ENCODE measurements at places on chromosomes 16 and 17.

DNA sequence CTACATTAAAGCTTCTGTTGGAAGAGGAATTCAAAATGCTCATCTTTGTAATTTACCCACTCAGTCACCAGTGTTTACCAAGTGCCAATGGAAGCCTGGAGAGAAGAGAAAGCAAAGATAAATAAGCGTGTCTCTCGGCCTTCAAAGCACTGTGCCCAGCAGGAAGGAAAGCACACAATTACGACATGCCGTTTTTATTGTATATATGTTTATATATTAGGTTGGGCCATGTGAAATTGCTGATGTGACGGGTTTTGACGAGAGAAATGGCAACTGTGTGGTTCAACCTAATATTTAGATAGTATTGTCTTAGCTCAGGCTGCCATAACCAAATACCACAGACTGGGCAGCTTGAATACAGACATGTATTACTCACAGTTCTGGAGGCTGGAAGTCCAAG is 79.3 kb upstream of the HSBP1 start:
- no peak for DNase-seq

- no peak for DNase-seq
Observed at GRCh38 chr16:19223235-19224170, 55.5 kb downstream of the SYT17 start.

DNA sequence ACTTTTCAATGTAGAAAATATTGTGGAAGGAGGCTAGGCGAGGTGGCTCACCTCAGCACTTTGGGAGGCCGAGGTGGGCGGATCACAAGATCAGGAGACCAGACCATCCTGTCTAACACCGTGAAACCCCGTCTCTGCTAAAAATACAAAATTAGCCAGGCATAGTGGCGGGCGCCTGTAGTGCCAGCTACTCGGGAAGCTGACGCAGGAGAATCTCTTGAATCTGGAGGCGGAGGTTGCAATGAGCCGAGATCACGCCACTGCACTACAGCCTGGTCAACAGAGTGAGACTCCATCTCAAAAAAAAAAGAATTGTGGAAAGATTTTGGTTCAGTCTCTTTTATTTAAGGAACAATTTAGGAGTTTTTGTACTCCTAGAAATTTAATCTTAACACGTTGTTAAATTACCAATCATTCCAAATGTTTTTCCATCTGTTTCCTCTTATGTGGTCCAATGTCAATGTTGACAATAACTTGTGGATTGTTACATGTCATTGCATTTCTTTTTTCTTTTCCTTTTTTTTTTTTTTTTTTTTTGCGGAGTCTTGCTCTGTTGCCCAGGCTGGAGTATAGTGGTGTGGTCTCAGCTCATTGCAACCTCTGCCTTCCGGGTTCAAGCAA is 124.6 kb upstream of the HAS3 start:
- DNase-seq: no peak

DNA sequence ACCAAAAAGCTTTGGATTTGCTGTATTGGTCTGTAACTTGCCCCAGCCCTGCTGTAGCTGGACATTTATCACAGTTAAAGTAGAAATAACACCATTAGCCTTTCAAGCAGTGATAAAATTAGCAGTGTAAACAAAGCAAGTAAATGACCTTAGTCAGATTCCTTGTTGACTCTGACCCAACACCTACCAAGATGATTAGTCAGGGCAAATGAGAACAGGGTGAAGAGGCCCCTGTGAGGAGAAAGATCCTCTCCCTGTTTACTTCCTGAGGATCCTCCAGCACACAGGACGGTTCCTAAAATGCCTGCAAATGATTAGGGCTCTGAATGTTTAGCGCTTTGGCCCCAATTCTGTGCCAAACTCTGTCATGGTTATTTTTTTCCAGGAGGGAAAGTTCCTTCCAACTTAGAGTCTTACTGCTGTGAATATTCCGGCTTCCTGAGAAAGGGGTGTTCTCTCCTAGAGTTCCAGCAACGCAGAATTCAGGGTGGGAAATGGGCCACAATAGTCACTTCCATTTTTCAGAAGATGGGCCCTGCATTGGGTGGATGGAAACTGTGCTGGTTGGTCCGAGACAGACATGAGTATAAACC is 259.0 kb upstream of the MYOCD start:
- no peak for DNase-seq
